ENCODE measurements at places on chromosomes 13 and 19. TPM values are rescaled to one million over a fixed set of nuclear protein-coding genes. Genes with fewer than 3 reads are reported as not detected.

IRGC gene
- not detected for total RNA-seq

SOX1 gene
- total RNA-seq, result not detected

RNF113B gene
- not detected for total RNA-seq

GRCh38 chr13:33276570-33276969 is 9.0 kb downstream of the STARD13 start:
- DNase-seq, result no peak

GRCh38 chr13:50420718-50421472 is 405.7 kb downstream of the KCNRG start:
- no peak for DNase-seq

GRCh38 chr19:33482476-33482875 is 39.1 kb downstream of the PEPD start:
- no peak for DNase-seq

DNA sequence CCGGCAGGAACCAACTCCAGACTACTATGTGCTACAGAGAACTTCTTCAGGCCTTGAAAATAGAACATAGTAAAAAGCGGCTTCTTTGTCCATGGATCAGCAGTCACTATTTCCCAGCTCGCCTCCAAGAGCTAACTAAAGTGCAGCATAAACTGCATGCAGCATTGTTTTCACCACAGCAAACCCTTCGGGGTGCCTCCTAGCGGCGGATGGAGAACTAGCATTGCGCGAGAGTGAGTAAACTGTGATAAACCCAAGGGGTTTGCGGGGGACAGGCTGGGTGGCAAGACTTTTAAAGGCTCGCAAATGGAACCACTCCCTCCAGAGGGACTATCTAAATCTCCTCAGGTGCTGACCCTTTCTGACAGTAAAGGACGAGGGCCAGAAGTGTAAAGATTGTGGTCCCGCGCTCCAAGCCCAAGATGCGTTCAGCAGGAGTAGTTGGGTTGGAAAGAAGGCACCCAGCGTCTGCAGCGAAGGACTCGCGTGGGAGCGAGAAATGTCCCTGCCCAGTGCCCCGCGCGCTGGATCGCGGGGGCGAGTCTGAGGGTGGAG is 21.5 kb upstream of the SGCG start:
- DNase-seq, result no peak
